ENCODE measurements at places on chromosomes 1 and 21.

GRCh38 chr1:203098445-203098844, 12.6 kb upstream of the MYOG start:
- no peak for DNase-seq

GRCh38 chr1:28066393-28067154, 21.8 kb downstream of the EYA3 start:
- no peak for DNase-seq

DNA sequence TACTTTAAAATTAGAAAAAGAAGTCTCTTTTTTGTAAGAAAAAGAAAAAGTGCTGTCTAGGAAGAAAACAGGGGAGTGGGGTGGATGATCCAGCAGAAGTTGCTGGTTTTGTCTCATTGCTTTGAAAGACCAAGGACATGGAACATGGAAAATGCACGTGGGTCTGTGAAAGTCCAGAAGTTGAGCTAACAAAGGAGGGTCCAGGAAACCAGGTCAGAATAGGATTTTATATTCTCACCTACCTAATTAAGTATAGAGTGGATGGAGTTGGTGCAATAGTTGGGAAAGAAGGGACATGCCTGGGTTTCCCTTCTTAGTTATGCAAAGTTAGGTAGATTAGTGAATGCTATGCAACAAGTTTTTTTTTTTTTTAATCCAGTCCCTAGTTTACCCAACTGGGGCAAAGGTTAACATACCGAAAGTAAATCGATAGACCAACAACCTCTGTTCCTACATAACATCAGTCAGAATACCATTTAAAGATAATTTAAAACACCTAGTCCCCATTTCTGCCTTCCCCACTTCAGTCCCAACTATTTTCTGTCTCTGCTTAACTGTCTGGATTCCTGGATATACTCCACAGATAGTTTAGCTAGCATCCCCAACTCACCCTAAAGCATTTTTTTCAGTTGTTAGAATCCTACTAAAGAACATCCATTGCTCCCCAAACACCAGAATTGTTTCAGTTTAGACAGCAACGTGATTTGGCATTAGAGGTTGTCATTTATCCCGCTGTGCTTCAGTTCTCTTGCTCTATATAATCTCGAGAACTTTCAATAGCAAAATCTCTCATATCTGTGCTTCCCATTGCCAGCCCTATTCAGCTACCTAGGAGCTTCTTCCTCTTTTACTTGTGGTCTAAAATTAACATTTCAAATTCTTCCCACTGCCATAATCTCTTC, 105.7 kb upstream of the PLPPR5 start:
- no peak for DNase-seq

DNA sequence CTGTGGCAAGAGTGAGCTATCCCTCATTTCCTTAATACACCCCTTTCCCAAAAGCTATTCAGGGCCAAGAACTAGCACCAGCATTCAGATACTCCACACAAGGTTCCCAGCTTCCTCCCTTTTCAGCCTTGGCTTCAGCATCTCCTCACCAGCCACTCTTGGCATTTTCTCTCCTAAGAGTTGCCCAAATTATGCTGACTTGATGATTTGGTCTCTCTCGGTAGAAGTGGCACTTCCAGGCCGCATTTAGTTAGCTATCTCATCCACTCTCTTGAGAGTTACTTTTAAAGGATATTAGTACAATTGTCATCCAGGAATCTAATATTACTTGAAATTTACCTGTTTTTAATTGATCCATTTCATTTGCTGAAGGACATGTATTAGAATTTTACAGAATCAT, 199.0 kb upstream of the DMRTA2 start:
- DNase-seq, result no peak

DNA sequence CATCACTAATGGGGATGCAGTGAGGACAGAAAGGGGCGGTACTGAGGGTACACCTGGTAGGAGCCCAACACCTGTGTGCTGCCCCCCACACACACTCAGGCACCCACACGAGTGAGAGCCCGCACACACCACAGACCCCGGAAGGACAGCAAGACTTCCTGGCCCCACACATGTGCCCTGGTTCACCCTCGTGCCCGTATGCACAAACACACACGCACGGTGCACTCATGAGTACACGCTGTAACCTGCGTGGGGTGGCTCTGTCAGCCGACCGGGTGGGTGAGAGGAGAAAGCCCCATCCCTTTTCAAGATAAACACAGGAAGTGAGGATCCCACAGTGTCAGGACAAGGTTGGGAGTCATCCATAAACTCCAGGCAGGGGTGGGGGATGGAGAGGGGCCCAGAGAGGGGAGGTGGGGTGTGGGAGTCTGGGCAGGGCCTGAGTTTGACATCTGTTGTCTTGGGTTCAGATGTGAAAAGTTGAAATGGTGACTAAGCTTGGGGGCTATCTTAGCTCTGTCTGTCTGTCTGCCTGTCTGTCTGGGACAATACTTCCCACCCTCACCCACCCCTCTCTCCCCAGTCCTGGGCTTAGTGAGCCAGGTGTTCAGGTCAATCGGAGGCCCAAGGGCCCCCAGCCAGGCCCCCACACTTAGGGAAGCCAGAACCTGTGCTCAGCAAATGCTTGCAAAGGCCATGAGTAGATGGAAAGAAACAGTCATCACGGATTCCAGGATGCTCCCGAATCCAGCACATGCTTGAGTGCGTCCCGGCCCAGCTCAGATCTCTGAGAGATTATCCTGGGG, 119.8 kb upstream of the ZBTB40 start:
- DNase-seq, result peak; percentile 34

- DNase-seq, result no peak
Measured at GRCh38 chr1:233107130-233107660, 156.8 kb downstream of the NTPCR start.

DNA sequence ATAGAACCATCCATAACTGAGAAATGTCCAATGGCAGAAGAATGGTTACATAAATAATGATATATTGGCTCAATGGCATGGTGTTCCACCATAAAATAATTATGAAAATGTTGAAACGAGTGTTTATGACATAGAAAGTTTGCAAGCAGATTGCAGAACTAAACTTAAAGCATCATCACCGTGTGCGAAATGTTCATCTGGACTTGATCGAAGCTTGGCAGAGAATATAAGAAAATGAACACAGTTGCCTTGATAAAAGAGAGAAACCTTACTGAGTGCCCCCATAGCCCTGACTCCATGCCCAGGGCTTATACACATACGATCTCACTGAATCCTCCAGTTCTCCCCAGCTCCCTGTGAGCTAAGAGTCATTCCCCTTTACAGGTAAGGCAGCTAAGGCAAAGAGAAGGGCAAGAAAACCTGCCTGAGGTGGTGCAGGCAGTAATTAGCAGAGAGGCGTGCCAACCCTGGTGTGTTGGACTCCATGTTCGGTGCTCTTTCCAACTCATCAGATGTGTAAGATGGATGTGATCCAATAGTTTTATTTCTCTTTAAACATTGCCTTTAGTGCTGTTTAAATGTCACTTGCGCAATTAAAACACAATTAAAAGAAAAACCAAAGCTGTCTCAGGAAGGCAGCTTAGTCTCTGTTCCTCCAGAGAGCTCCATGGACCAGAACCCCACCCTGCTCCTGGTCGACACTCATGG, 21.8 kb upstream of the SPOCD1 start:
- no peak for DNase-seq

DNA sequence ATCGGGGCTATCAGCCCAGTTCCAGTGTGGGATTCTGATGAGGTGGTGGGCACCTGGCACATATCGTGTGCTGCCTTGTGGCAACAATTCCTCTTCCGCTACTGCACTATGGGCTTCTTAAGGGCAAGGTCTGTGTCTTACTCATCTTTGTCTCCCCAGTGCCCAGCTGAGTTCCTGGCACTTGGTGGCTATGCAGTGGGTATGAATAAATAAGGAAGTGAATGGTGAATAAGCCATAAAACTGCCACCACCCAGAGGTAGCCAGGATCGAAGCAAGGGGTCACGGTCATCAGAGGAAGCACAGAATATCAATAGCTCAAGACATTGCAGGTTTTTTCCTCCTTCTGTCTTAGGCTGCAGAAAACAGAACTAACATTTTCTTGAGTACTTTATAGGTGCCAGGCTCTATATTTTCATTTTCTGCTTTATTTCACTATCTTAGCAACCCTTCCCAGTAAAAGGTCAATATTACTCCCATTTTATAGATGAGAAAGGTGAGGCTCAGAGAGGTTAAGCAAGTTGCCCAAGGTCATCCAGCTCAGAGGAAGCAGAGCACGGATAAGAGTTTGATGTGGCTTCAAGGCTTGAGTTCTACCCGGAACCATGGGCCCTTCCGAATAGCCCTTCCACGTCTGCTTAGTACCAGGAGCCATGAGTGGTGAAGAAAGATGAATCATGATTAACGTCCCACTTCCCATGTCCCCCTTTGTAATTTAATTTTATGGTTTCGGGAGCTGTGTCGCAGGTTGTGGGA, 10.2 kb downstream of the C1orf94 start:
- no peak for DNase-seq

DNA sequence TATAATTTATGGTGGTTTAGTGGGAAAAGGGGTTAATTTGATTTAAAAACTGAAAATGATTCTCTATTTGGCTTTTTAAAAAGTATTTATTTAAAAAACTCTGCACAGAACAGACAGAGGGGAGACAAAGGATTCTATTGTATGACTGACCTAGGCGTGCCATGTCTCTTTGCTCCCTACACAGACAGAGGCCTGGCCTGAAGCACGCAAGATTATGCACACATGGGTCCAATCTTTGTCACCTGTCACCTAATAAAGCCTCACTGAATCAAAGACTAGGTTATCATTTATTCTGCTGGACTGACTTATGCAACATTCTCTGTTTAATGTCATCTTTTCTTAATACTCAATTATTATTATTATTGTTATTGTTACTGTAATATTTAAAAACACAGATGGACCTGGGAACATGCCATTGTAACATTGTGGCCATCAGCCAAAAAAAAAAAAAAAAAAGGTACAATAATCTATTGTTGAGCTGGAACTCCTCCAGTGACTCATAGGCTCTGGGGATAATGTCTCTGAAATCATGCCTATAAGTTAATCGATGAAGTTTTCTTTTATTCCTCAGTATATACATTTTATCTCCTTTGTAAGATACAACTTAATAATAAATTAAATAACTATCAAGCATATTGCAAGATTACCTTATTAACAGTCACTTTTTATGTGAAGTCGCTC, 112.1 kb downstream of the RUNX1 start:
- DNase-seq, result peak; percentile 47

- DNase-seq, result no peak
Measured at GRCh38 chr1:174676856-174677255, 229.1 kb downstream of the GPR52 start.

GRCh38 chr1:203197625-203198024, 11.1 kb upstream of the CHI3L1 start:
- DNase-seq, result peak; percentile 95

- DNase-seq, result no peak
Measured at GRCh38 chr21:22632176-22632575, 1634.0 kb downstream of the NCAM2 start.

- peak; percentile 80 for DNase-seq
Measured at GRCh38 chr1:67532452-67533216, 102.4 kb upstream of the SERBP1 start.

DNA sequence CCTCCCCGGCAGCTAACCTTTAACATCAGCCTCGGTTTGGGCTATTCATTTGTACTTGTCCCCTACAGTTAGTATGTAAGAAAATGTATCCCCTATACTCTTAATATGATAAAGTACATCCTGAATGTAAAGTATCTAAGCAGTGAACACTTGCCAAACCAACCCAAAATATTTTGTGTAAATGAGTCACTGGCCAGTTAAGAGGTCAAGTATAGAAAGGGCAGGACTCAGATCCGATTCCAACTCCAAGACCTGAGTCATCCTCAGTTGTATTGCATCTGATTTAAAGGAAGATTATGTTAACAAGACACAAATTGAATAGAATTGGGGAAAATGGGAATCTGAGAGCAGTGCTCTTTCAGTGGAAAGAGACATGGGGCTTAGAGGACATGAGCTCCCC, 84.4 kb downstream of the CD58 start:
- peak; percentile 92 for DNase-seq

DNA sequence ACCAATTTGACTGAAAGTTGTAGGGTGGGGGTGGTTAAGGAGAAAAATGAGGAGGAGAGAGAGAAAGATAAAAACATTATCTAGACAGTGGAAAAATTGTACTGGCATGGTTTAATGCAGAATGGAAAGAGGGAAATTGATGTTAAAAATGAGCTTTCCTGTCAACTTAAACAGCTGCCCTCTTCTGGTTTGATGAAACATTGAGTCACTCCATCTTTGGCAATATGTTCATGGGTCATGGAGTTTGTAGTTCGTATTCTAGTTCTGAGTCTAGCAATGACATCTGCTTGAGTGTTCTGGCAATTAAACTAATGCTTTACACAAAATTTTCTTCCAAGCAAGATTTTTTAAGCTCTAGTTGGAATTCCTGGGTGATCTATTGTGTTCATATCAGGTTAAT, 9.6 kb downstream of the ZNF648 start:
- no peak for DNase-seq

- no peak for DNase-seq
Measured at GRCh38 chr1:43536196-43536863, 5.6 kb downstream of the PTPRF start.

- DNase-seq, result no peak
Measured at GRCh38 chr1:183138301-183138700, 47.8 kb upstream of the LAMC2 start.

DNA sequence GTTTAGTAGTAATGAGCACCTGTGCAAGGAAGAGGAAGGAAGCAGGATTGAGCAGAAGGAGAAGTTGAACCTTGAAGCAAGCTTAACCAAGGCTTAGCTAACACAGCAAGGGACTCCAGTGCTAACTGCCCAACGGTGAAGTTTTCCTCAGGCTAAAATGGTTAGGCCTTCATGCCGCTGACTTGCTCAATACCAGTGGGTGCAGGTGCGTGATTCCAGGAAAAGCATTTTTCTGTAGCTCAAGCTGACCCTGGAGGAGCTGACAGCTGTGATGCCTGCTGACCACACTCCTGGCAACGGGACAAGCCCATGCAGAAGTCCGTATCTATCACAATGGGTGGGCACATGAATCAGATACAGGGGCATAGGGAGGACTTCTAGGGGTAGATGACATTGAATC, 76.5 kb upstream of the FGGY start:
- DNase-seq, result no peak

- DNase-seq, result no peak
Measured at GRCh38 chr1:88169139-88169538, 514.9 kb upstream of the PKN2 start.

DNA sequence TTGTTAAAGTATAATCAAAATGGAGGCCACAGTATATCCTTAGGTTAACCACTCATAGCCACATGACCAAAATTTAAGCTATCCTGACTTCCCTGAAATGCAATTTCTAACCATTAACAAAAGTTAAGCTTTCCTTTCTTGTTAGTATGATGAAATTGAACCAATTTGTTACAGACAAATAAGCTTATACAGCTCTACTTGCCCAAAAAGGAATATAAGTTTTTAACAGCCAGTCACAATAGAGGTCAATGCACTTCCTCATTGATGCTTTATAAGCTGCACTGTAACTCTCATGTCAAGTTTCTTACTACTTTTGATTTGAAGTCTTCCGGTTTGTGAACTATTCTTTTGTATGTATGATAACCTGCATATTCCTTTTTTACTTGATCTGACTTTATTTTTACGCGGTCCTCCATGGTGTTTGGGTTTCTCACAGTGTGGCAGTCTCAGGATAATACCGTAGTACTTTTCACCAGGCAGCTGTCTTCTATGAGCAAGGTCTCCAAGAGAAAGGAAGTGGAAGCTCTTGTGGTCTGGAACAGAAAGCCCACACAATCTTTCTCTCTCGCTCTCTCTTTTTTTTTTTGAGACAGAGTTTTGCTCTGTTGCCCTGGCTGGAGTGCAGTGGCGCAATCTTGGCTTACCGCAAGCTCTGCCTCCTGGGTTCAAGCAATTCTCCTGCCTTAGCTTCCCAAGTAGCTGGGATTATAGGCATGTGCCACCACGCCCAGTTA, 331.6 kb downstream of the SRGAP2C start:
- DNase-seq, result no peak
